Mesothelial cell of epicardium (in vitro differentiated cells): ENCODE measurements at places on chromosomes 6 and 20. TPM values are rescaled to one million over a fixed set of nuclear protein-coding genes. Genes with fewer than 3 reads are reported as not detected.

Gene C6orf141
- total RNA-seq, result 6.0 to 8.2 TPM (median 6.5 TPM) in 3 replicates

Gene PGC
- not detected in 3 replicates for total RNA-seq

Gene SLC22A1
- total RNA-seq, result 1.8 to 2.4 TPM (median 2.0 TPM) in 3 replicates

Gene KIFC1
- 30.1 to 31.3 TPM (median 30.3 TPM) in 3 replicates for total RNA-seq

Gene BTN1A1
- total RNA-seq, result 0.09 to 0.11 TPM in 2 of 3 replicates, not detected in the other

DNA sequence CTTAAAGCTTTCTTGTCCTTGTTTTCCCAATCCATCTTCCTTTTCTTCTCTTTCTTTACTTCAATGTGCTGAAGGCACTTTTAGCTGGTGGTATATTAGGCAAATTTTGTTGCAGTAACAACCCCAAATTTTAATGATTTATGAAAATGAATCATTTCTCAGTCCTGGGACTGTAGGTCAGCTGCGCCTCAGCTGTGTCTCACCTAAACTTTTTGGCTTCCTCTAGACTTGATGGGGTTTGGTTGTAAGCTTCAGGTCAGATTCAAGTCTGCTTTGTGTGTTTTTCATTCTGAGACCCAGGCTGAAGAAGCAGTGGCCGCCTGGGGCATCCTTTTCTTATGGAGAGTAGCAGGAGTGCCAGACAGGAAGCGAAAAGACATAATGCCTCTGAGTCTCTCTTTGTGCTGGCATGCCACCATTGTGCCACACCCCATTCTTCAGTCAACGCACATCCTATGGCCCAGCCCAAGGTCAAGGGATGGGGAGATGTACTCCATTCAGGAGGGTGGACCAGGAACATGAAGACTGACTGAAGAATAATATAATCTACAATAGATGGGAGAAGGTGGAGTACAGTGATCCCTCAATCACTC, 28.9 kb upstream of the CD83 start:
- H3K27me3 ChIP-seq, result peaks cover 13% of the 10 kb centered on the region
- H3K36me3 ChIP-seq, result peaks cover 1% of the 10 kb centered on the region
- no peak overlapping the region for H3K27ac ChIP-seq
- H3K4me1 ChIP-seq, result no peaks in the 10 kb centered on the region
- H3K4me3 ChIP-seq, result no peak overlapping the region

DNA sequence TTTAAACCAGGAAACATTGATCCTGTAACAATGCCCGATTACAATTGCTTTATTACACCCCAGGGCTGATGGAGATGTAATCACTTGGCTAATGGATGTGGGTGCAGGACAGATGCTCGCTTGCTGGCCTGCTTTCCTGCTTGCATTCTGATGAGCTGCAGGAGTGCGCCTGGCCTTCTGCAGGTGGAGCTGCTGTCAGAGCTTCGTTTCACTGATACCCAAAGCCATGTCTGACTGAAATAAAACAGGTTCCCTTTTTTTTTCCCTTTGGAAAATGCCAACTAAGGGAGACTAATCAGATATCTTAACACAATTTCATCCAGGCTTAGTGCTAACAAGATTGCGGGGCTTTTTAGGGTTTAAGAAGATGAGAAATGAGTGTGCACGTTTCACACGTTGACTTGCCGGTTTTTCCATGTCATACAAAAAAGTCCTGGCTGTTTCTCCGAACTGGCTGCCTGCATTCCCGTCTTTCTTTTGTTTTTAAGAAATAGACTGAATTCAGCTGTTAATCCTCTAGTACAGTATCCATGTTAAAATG, 60.7 kb downstream of the VAPB start:
- peaks cover 14% of the 10 kb centered on the region for H3K4me1 ChIP-seq
- peaks cover 31% of the 10 kb centered on the region for H3K36me3 ChIP-seq
- no peak for DNase-seq
- H3K27me3 ChIP-seq, result no peaks in the 10 kb centered on the region
- no peak overlapping the region for H3K4me3 ChIP-seq
- peak overlapping the region; percentile 30 for H3K27ac ChIP-seq

GRCh38 chr6:44339763-44340625, 2.5 kb upstream of the SPATS1 start:
- DNase-seq, result no peak
- H3K36me3 ChIP-seq, result no peaks in the 10 kb centered on the region
- H3K27me3 ChIP-seq, result peaks cover 52% of the 10 kb centered on the region
- no peak overlapping the region for H3K4me3 ChIP-seq

Gene LRRN4
- 75.4 to 89.5 TPM (median 78.8 TPM) in 3 replicates for total RNA-seq

DNA sequence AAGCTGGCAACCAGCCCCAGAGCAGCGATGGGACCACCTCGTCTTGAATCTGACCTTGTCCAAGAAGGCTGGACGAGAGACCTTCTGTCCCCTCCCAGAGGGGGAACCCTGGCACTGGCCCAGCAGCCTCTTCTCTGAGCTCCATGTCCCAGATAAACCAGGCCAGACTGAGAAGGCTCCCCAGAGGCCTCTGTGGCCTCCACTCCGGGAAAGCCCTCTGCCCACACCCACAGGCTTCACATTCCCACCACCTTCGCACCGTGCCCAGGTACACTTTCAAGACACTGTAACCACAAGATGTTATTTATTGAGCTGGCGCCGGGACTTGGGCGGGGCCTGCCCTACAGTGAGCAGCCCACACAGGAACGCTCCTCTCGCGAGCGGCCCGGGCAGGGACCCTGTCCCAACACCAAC, 33.2 kb downstream of the ADA start:
- DNase-seq, result no peak
- H3K4me1 ChIP-seq, result no peaks in the 10 kb centered on the region
- H3K36me3 ChIP-seq, result peaks cover 68% of the 10 kb centered on the region
- H3K4me3 ChIP-seq, result no peak overlapping the region
- H3K27ac ChIP-seq, result no peak overlapping the region

DNA sequence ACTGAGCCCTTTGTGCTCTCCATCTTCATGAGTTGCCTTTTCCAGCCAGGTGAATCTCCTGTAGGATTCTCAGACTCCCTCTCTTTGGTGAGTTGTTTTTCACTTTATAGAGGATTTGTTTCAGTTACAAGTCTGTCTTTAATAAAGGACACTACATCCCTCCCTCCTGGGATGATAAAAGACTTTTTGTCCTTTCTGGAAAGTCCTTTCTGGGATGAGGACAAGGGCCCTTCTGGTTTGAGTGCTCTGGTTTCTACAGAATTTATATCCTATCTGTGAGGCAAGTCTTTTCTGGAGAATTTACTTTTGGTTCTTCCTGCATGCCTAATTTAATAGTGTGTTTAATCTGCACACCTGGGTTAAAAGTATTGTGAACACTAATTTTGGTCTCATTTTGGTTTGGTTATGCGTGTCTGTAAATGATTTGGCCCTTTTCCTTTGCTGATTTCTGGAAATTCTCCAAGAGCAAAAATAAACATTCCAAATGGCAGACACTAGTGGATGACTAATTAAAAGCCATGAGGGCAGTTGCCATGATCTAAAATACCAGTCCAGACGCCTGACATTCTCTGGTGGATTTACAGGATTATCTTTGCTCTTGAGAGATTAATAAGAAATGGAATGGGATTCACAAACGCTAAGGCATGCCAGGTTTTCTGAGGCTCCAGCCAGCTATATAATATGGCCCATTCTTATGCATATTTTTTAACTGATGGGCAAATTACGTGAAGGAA, 44.8 kb downstream of the TCP11 start:
- H3K27me3 ChIP-seq, result no peaks in the 10 kb centered on the region
- no peak for DNase-seq
- H3K27ac ChIP-seq, result peak overlapping the region; percentile 84
- H3K4me1 ChIP-seq, result peaks cover 33% of the 10 kb centered on the region
- H3K36me3 ChIP-seq, result no peaks in the 10 kb centered on the region
- no peak overlapping the region for H3K4me3 ChIP-seq

DNA sequence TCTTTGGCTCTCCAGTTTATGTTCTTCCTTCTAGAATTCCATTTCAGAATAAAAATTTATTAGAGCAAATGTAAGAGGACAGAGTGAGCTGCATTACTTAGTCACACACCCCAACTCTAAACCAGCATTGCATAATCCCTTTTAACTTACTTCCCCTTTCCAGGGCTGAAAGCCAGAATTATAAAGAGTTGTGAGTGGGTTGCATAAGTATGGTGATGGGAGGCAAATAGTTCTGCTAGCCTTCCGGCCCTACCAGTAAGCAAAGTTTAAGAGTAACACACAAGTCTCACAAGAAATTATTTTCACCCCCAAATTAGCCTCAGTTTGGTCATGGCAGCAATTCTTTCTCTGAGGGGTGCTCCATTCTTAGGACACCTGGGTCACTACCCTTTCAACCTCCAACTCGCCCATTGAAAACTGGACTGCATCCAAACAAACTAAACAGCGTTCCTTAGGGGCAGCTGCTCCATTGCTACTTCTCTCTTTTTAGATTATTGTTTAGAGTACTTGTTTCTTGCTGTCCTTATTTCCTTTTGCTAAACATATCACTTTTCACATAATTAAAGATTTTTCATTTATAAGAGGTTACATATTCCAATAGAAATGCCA, 1.6 kb downstream of the KIAA0408 start:
- H3K4me1 ChIP-seq, result peaks cover 31% of the 10 kb centered on the region
- H3K36me3 ChIP-seq, result no peaks in the 10 kb centered on the region
- no peak overlapping the region for H3K27ac ChIP-seq
- H3K27me3 ChIP-seq, result no peaks in the 10 kb centered on the region
- H3K4me3 ChIP-seq, result no peak overlapping the region

- DNase-seq, result peak; percentile 29
- peaks cover 39% of the 10 kb centered on the region for H3K4me1 ChIP-seq
- H3K27ac ChIP-seq, result peak overlapping the region; percentile 98
- no peaks in the 10 kb centered on the region for H3K27me3 ChIP-seq
- peak overlapping the region; percentile 99 for H3K4me3 ChIP-seq
Measured at GRCh38 chr6:35919827-35920751, 809 bp downstream of the SRPK1 start.

DNA sequence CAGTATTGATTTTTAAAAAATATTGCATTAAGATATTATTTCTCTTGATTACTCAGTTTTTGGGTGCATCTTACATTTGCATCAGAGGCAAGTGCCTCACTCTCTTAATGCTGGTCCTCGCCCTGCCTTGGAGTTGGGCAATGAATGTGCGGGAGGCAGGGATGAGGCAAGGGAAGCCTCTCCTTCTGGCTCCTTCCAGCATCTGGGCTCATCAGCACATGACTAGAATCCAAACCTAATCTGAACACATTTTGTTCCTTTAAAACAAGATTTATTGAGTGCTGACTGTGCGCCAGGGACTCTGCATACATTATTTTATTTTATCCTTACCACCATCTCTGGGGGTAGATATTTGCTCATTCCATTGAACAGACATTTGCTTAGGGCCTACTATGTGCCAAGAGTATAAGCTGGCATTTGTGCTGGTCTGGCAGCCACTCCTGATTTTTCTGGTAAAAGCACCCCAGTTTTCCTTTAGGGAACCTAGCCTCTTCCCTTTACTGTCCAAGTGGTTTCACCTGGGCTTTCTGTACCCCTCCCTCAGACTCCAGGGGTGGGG, 71.9 kb upstream of the ZNFX1 start:
- no peak overlapping the region for H3K27ac ChIP-seq
- H3K4me1 ChIP-seq, result peaks cover 15% of the 10 kb centered on the region
- H3K4me3 ChIP-seq, result no peak overlapping the region
- H3K36me3 ChIP-seq, result no peaks in the 10 kb centered on the region
- DNase-seq, result no peak
- H3K27me3 ChIP-seq, result peaks cover 11% of the 10 kb centered on the region

GRCh38 chr20:12255461-12255970, 337.8 kb downstream of the BTBD3 start:
- no peak for DNase-seq
- H3K27ac ChIP-seq, result no peak overlapping the region
- H3K4me3 ChIP-seq, result no peak overlapping the region
- no peaks in the 10 kb centered on the region for H3K4me1 ChIP-seq
- no peaks in the 10 kb centered on the region for H3K36me3 ChIP-seq
- H3K27me3 ChIP-seq, result no peaks in the 10 kb centered on the region

Gene OR2H1
- total RNA-seq, result not detected in 3 replicates

GRCh38 chr20:63582382-63583063, 8.5 kb upstream of the HELZ2 start:
- H3K4me3 ChIP-seq, result no peak overlapping the region
- no peak overlapping the region for H3K27ac ChIP-seq
- no peaks in the 10 kb centered on the region for H3K4me1 ChIP-seq
- no peaks in the 10 kb centered on the region for H3K36me3 ChIP-seq
- peaks cover 6% of the 10 kb centered on the region for H3K27me3 ChIP-seq
- no peak for DNase-seq

GRCh38 chr6:165894171-165894825, 231.3 kb upstream of the PDE10A start:
- H3K27me3 ChIP-seq, result peaks cover 65% of the 10 kb centered on the region
- H3K36me3 ChIP-seq, result no peaks in the 10 kb centered on the region
- no peaks in the 10 kb centered on the region for H3K4me1 ChIP-seq
- no peak for DNase-seq
- H3K27ac ChIP-seq, result no peak overlapping the region

DNA sequence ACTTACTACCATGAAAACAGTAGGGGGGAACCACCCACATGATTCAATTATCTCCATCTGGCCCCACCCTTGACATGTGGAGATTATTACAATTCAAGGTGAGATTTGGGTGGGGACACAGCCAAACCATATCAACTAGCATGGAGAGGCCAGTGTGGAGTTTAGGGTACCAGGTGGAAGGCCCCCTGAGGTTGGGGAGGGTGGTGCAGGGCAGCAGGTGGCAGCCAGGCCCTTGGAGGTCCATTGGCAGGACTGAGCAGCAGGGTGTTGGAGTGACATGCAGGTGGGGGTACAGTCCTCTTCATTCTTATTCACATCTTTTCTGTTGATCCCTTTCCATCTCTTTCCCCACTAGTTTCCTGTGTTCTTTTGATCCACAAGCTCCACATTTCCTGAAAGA, 42.9 kb downstream of the PHACTR3 start:
- no peaks in the 10 kb centered on the region for H3K4me1 ChIP-seq
- no peaks in the 10 kb centered on the region for H3K36me3 ChIP-seq
- no peaks in the 10 kb centered on the region for H3K27me3 ChIP-seq
- no peak for DNase-seq
- no peak overlapping the region for H3K4me3 ChIP-seq
- H3K27ac ChIP-seq, result no peak overlapping the region

- H3K27me3 ChIP-seq, result no peaks in the 10 kb centered on the region
- H3K4me3 ChIP-seq, result no peak overlapping the region
Measured at GRCh38 chr20:54223751-54224150, 15.9 kb downstream of the PFDN4 start.

- no peaks in the 10 kb centered on the region for H3K36me3 ChIP-seq
- peaks cover 11% of the 10 kb centered on the region for H3K4me1 ChIP-seq
- no peak for DNase-seq
- no peak overlapping the region for H3K4me3 ChIP-seq
- H3K27ac ChIP-seq, result no peak overlapping the region
Measured at GRCh38 chr6:164331026-164331425, 916.5 kb downstream of the QKI start.

Gene TREM2
- total RNA-seq, result not detected in 3 replicates
